Stimulated activated CD4-positive, alpha-beta T cell treated with anti-CD3 and anti-CD28 coated beads, Interleukin-12 subunit alpha, Interleukin-12 subunit beta, amount 100 ng/mL, for 4 hours (primary cell): ENCODE measurements at places on chromosomes 5 and 9.

DNA sequence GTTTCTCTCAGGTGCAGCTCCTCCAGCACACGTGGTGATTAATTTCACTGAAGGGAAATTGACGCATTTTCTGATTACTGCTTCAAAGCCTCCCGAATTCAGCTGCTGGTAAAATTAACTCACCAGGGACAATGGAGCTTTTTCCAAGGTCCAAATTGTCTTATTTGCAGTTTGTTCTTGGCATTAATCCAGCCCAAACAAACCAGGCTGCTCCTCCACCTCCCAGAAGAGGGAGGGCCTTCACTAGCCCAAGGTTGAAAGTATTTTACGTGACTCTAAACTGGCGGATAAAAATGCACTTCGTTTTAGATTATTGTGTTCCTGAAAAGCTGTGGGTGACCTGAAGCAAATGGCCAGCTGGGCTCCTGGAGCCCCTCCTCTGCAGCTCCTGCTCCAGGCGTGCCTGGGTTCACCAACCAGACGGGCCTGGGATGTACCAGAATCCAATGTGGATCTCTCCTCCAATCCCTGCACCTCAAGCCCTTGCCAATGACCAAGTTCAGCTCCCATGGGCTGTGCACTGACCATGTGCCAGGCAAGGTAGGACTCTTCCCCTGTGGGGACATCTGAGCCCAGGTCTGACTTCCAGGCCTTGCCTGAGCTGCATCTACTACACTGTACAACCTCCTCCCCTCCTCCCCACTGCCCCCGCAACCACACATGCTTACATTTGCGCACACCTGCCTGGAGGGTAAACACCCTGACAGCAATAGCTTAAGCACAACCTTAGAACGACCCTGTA is 193.4 kb downstream of the CDK5RAP2 start:
- no peak for DNase-seq

DNA sequence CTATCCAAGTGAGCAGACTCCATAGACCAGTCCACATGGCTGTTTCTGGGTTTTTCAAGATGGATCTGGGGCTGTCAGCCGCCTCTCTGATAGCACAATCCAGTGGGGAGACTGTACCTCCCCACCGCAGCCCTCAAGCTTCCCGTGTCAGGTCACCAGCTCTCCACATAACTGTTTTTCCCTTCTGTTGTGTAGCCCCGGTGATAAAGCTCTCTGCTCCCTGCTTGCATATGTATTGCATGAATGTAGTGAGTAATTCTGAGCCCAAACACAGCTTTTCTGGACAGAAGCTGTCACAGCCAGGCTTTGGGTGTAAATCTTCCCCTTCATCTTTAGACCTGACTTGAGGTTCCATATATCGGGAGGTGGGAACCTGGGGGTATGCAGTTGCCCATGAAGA is 23.1 kb upstream of the CFAP157 start:
- DNase-seq, result no peak

DNA sequence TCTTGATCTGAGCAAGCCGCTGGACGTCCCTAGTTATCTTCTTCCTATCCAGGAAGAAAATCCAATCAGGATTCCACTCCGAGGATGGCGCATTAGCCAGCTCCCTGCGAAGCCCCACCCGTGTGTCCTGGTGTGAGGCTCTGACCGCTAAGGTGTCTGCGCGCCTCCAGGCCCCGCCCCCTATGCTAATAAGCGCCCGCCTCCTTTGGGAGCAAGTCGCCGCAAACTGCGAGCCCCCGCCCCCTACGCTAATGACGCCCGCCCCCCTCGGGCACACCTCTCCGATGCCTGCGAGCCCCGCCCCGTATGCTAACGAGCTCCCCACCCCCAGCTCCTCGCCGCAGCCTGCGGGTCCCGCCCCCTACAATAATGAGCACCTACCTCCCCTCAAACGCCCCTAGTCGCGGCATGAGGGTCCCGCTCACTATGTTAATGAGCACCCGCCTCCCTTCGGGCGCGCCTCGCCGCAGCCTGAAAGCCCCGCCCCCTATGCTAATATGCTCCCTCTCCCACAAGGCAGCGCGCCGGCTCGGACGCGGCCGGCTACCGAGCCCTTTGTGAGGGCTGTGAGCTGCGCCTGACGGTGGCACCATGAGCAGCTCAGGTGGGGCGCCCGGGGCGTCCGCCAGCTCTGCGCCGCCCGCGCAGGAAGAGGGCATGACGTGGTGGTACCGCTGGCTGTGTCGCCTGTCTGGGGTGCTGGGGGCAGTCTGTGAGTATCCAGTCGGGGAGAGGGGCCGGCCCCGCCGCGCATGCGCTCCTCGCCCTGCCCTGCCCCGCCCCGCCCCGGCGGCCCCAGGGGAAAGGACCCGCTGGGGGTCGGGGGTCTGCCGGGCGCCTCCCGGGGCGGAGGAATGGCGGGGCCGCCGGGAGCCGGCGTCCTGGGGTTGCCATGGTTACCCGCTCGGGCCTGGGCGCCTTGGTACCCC is at the start of gene CACFD1:
TSS of gene CACFD1 (plus strand) at position 503 of the 929 bp plus-strand sequence. CDS start at position 592, 89 bp downstream.
- peak; percentile 91 for DNase-seq

DNA sequence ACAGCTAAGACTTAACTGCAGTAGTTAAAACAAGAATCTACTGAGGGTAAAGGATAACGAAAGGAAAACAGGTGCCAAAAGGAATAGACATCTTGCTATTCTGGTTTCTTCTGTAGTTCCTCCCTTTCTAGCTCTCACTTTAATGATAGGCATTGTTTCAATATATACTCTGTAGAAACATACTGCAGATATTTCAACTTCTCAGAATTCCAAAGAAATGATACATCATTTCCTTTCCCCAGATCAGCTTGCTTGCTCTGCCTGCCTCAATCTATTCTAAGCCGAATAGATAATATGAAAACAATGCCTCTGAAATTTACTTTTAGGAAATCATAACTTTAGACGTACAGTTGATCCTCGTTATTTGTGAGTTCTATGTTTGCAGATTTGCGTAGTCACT is 46.3 kb downstream of the ACO1 start:
- DNase-seq, result no peak

DNA sequence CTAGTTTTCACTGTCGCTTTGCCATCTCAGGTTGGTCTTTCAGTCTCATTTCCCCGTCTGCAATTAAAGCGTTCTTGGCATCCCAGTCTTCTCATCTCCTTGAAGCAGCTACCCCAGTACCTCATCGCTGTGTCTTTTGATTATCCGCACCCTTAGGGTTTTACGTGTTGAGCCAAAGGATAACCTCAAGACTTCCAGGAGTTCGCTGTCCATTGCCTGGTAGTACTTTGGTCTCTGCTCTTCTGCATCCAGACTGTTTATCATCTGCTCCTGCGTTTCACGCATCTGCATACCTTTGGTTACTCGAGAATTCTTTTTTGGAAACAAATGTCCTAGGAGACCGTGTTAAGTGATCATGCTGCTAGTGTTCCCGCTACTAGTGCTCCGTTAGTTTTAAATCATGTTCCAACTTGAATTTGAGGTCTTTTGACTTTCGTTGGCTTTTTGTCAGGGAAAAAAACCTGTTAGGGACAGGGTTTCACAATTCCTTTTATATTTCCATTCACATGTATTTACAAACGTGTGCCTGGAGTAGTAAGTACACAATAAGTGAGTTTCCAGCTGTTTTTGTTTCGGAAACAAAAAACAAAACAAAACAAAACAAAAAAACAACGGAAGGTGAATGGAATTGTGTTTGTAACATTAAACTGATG is 888 bp downstream of the RABGAP1 start:
- DNase-seq, result no peak

GRCh38 chr5:111255169-111255568 is 31.0 kb downstream of the CAMK4 start:
- no peak for DNase-seq

GRCh38 chr9:111066468-111066867 is 28.2 kb upstream of the LPAR1 start:
- DNase-seq, result no peak

DNA sequence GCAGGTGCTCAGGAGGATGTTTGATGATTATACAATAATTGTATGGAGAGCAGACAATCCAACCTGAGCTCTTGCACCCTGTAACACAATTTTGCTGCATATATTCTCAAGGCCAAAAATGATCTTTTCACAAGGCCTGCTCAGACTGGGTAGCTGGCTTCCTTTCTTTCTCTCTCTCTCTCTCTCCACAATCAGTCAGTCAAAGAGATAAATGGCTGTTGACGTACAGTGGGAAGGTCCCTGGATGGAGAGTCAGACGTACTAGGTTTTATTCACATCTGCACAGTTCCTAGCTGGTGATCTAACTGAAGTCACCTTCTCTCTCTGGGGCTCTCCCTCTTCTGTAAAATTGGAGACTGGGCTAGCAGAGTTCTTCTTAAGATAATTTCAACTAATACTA is 19.8 kb downstream of the SLC36A2 start:
- DNase-seq, result no peak

DNA sequence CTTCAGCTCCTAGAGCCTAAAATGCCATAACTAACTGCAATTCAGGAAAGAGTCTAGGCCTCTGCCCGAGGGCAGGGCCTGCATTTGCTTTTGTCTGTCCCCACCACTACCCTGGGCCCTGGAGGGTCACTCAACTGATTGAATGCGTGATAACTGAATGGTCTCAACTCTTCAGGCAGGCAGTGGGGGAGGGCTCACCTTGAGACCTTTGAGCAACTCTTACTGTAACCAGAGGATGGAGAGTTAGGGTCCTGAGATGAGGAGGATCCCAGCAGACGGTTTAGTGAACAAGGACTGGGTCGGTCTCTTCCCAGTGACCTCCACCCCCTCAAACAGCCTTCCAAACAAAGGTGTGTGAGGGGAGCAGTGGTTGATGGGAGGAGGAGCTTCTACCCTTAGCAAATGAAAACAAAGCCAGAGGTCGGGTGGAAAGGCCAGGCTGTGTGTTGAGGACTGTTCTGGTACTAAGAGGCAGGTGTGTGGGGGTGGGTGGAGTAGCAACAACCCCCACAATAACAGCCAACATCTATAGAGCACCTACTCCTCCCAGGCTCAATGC is 59.4 kb downstream of the CXXC5 start:
- DNase-seq, result no peak

- DNase-seq, result no peak
Measured at GRCh38 chr9:95055851-95056551, 261.5 kb downstream of the FANCC start.

GRCh38 chr5:155080721-155081120 is 67.2 kb downstream of the KIF4B start:
- no peak for DNase-seq

- DNase-seq, result no peak
Measured at GRCh38 chr9:19967888-19968459, 179.1 kb upstream of the SLC24A2 start.

DNA sequence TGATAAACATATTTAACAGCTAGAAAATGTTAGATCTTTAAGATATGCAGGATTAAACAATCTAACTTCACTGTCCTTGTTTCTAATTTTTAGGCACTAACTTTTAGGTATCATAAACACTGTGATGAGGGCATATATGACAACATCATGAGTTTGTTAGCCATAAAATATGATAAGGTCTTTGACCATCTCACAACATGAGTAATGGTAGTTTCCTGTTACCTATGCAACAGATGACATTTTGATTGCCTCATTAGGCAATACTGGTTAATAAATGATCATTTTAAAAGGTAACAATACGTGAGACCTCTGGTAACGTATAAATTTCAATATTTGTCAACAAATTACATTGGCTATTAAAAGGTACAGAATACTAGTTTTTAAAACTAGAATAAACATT is 613.5 kb downstream of the PDE4D start:
- no peak for DNase-seq

DNA sequence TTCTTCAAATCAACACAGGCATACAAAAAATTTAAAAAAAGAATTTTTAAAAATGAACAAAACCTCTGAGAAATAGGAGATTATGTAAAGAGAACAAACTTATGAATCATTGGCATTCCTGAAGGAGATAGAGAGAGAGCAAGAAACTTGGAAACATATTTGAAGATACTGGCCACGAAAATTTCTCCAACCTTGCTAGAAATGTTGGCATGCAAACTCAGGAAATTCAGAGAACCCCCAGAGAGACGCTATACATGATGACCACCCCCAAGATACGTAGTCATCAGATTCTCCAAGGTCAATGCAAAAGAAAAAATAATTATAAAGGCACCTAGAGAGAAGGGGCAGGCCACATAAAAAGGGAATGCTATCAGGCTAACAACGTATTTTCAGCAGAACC is 472.5 kb downstream of the MTRR start:
- no peak for DNase-seq

- DNase-seq, result no peak
Measured at GRCh38 chr5:135140446-135141204, 106.6 kb upstream of the PITX1 start.

DNA sequence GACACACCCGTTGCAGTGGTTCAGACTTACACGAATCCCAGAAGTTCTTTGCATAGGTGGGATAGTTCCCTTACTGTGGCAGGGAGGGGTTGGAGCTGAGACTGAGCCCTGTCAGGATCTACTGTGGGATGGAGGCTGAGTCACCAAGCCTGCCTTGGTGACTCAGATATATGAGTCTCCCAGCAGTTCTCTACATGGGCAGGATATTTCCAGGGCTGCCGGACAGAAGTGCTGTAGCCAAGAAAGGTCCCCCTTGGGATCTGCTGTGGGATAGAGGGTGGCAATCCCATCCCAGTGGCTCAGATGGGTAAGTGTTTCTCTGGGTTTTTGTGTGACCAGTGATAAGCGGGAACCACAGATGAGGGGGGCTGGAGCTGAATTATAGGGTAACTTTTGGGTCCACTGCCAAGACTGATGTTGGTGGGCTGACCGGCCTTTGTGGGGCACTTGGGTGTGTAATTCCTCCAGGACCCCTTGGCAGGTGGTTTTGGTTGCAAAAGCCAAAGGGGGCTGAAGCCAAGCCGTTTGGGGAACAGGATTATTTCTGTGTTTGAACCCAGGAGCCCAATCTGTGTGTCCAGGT is 18.7 kb downstream of the XRCC4 start:
- DNase-seq, result no peak

GRCh38 chr5:169044962-169045361 is 256.0 kb downstream of the SLIT3 start:
- no peak for DNase-seq

- DNase-seq, result no peak
Measured at GRCh38 chr5:34657274-34657921, 1.3 kb downstream of the RAI14 start.

DNA sequence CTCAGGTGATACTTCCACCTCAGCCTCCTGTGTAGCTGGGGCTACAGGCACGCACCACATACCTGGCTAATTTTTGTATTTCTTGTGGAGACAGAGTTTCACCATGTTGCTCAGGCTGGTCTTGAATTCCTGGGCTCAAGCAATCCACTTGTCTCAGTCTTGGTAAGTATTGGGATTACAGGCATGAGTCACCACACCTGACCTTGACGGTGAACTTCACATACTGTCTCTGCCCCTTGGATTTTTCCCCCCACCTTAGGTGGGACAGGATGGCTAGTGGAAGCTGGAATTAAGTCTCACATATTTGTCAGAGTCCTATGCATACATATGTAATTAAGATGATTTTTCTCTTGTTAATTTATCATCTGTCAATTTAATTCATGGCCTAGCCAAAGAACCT is 20.9 kb upstream of the RFK start:
- no peak for DNase-seq

DNA sequence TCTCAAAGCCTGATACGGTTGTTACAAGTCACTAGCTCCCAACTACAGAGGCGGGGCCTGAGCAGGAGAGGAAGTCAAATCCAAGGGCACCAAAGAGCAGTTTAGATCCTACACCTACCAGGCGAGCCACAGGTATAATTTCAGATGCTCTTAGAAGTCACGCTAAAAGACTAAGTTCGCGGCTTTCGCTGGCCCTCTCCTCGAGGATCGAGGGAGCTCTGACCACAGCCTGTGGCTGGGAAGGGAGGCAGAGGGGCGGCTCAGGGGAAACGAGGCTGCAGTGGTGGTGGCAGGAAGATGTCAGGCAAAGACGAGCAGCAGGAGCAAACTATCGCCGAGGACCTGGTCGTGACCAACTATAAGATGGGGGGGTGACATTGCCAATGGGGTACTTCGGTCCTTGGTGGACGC is 48.6 kb downstream of the SEMA4D start:
- no peak for DNase-seq

GRCh38 chr9:106722051-106722753 is 140.8 kb upstream of the ZNF462 start:
- DNase-seq, result no peak
